ENCODE measurements at places on chromosomes 5 and 9.

- DNase-seq = no peak
Observed at GRCh38 chr5:156686796-156687195, 163.3 kb upstream of the PPP1R2B start.

GRCh38 chr5:163947848-163948666, 442.6 kb downstream of the MAT2B start:
- no peak for DNase-seq

- no peak for DNase-seq
Observed at GRCh38 chr9:85534340-85534739, 207.4 kb downstream of the AGTPBP1 start.

GRCh38 chr5:134651531-134651930, 2.9 kb downstream of the SEC24A start:
- peak; percentile 22 for DNase-seq

GRCh38 chr9:73344060-73344459, 192.4 kb downstream of the ANXA1 start:
- DNase-seq = no peak

- no peak for DNase-seq
Observed at GRCh38 chr5:170293273-170293672, 4.3 kb downstream of the LCP2 start.

DNA sequence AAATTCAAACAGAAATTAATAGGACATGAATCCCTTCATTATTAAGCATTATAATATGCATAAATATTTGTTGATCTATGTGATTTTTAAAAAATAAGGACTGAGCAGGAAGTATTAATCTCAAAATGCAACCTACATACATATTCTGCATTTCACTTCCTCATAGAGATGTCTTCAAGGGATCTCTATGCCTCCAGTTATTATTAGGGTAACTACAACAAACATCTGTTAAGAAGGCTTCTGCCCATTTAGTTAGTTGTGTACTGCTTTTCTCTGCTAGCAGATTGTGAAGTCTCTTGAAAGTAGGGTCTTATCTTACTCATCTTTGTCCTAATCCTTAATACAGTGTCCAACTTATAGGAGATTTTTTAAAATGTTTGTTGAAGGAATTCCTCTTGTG, 414.1 kb downstream of the ACTL7B start:
- no peak for DNase-seq

GRCh38 chr5:22998362-22998761, 145.2 kb upstream of the CDH12 start:
- DNase-seq = no peak

- no peak for DNase-seq
Observed at GRCh38 chr9:29691758-29692407, 2118.6 kb upstream of the C9orf72 start.

DNA sequence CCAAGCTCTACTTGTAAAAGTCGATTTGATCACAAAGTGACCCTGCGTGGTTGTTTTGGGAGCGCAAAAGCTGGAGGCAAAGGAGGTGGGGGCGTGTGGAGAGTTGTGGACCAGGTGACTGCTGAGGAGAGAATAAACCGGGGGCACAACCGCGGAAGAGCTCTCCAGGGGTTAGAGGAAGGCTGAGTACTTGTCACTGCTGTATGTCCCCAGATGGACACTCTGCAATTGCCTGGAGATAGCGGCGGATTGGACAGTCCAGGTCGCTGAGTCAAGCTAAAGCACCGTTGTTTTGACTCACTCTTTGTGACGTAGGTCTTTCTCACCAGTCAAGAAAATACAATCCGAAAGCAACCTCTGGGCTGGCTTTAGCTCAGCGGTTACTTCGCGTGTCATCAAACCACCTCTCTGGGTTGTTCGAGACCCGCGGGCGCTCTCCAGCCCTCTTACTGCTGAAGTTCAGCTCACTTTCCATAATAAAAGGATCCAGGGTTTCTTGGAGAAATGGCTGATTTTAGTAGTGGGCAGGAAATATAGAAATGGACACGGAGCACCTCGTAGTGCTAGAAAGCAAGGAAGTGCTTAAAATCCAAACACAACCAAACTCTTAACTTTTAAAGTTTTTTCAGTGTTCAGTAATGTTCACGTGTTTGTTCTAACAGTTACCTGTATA, 25.7 kb downstream of the ZMAT2 start:
- DNase-seq = no peak

DNA sequence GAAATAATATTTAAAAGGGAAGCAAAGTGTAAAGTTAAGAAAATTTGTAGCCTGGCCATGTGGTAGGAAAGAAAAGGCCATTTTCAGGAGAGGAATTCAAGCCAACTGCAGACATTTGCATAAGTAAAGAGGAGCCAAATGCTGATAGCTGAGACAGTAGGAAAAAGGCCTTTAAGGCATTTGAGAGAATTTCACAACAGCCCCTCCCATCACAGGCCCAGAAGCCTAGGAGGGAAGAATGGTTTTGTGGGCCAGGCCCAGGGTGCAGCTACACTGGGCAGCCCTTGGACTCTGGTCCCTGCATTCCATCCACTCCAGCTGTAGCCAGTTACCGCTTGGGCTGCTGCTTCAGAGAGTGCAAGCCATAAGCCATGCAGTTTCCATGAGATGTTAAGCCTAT, 1556.8 kb downstream of the EFNA5 start:
- no peak for DNase-seq

DNA sequence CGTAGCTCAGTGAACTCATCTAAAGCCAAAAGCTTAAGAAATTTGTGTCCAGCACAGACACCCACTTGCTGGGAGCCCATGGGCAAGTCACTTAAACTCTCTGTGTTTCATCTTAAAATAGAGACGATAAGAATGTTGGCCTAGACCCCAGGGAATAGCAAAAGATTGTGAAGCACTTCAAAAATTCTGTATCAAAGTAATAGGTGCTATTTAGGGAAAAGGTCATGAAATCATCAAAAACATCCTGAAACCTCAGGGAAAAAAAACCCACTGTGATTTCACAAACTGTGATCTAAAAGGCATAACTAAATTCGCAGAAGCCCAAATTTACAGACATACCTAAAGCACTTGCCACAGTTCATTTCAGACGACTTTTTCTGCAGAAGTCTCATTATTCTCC, 278.3 kb downstream of the NR2F1-AS1 start:
- no peak for DNase-seq

GRCh38 chr9:124282442-124283227, 24.9 kb downstream of the NEK6 start:
- DNase-seq = peak; percentile 70

GRCh38 chr5:170142196-170142595, 36.5 kb downstream of the FOXI1 start:
- DNase-seq = no peak

- no peak for DNase-seq
Observed at GRCh38 chr5:50763846-50764245, 97.4 kb downstream of the PARP8 start.

DNA sequence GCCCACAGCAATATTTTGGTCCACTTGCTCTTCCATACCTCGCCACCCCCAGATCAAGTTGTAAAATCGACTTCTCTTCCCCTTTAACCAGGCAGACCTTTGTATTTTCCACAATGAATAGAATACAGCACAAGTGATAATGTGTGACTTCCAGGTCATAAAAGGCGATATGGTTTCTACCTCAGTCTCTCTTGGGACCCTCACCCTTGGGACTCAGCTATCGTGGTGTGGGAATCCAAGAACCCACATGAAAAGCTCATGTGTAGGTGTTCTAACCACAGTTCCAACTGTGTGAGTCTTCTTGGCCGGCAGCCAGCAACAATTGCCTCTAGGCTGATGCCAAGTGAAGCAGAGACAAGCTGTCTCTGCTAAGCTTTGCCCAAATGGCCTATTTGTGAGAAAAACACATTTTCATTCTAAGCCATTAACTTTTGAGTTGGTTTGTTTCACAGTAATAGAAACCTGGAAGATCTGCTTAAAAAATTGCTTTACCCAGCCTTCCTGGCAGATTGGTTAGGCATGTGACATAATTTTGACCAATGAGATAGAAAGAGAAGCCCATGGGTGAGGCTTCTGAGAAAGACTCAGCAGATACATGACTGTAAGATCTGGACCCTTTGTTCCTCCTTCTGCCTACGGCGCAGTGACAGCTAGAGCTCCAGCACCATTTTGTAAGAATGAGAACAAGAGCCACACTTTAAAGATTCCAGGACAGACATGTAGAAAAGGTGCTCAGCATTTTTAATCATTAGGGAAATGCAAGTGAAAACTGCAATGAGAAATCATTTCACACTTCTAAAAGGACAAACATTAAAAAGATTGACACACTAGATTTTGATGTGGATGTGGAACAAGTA, 18.3 kb upstream of the MLLT3 start:
- peak; percentile 90 for DNase-seq

DNA sequence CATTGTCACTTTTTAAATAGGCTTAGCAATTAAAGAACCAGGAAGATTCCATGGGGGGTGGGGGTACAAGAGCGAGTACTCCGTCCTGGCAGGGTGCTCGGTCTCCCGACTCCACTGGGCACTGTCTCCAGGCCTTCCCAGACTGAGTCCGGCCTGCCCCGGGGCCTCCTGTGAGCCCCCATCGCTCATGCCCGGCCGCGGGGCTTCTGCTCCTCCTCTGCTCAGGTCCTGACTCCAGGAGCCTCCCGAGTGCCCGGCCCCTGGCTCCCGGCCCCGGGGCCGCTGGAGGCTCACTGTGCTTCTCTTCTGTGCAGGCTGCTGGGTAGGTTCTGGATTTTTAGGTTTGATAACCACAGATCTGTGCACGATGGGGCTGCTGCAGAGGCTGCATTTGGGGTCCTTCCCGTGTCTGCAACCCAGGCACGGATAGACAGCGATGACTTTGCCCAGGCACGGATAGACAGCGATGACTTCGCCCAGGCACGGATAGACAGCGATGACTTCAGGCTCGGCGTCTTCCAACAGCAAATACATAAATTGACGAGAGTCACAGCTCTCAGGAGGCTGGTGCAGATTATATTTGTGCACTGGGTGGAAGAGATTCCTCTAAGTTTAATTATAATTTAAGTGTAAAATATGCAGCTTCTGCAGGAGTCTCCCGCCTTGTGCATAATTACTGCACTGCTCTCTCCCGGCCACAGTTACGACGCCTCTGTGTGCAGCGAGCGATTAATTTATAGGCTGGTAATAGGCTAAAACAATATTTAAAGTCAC, 74.8 kb upstream of the RXRA start:
- DNase-seq = no peak

- DNase-seq = no peak
Observed at GRCh38 chr9:98367923-98368322, 112.5 kb upstream of the TBC1D2 start.

GRCh38 chr9:134229466-134230091, 65.2 kb upstream of the RNU6ATAC start:
- DNase-seq = no peak

DNA sequence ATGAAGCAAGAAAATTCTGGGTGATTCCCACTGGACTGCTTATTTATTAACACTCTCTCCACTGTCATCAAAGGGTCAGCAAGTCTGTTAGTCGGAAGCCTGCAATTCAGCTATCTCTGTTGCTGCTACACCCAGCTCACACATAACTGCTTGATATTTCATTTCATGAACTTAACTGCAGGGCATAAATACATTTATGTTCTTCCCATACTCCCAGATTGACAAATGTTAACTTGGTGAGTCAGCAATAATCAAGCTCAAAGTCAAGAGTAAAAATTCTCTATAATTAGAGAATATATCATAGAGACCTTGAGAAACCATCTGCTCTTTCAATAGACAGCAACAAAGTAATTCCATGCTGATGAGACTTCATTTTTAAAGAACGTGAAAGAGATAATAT, 198.8 kb downstream of the ADAMTS12 start:
- DNase-seq = no peak

GRCh38 chr9:12666813-12667212, 26.4 kb upstream of the TYRP1 start:
- DNase-seq = no peak

DNA sequence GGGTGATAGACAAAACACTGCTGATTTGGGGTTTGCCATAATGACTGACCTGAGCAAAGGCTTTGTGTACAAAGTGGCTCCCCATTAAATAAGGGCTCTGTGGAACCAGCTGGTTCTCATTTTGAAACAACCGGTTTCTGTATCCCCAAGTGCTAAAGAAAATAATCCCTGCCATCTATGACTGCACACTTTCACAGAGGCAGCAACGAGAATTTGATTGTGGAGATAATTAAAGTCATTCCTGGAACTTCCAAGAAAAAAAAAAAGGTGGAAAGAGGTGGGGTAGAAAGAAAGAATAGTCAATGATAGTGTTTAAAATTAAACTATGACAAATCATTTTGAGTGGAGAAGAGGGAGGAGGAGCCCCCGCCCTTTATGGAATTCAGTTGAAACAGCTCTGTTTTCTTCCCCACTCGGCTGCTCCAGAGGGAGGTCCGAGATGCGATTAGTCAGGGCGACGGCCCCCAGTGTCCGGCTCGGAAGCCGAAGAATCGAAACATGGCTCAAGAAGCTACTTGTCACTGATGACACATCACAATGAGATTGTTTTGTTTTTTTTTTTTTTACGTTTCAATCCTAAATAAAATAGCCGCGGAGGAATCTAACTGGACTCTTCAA, 38.4 kb downstream of the EBF1 start:
- no peak for DNase-seq

DNA sequence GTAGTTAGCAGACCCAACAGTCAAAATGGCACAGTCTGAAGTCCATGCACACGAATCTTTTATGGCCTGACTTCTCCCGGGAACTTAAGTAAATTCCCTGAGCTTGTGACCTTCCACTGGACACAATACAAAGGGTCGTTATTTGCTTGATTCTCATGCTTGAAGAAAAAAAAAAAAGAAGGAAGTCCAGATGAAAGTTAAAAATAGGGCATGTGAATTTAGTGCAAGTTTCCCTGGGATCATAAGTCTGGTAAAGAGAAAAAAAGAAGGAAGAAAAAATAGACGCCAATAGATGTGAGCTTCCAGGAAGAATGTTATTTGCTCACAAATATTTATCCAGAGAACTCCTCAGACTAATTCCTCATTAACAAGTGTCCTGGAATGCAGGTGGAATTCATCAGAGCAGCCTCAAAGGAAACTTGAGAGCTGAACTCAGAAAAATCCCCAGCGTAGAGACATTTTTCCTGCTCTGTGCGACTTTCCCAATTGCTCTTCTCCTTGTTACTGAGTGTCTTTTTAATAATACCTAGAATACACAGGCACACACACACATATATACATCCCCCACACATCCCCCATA, 616.3 kb downstream of the EBF1 start:
- DNase-seq = no peak

- DNase-seq = no peak
Observed at GRCh38 chr9:87193925-87194868, 246.9 kb upstream of the GAS1 start.

DNA sequence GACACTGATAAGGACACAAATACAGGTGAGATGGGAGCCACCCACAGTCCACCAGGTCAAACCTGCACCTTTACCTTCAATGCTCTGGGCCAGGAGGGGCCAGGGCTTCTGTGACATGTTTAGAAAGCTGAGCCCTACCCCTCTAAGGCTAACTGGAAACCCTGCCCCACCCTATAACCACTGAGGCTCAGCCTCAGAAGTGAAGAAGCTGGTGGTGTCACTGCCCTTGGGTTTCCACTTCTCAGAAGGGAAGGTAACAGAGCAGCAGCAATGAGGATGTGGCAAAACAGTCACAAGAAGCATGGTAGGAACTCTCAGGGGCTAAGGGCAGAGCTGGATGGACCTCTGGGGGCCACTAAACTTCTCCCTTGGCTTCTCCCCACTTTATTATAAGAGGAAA, 6.0 kb downstream of the PDGFRB start:
- no peak for DNase-seq

GRCh38 chr5:179776411-179776938, 17.3 kb upstream of the LTC4S start:
- no peak for DNase-seq

GRCh38 chr5:38162625-38163024, 95.7 kb upstream of the EGFLAM start:
- no peak for DNase-seq

- no peak for DNase-seq
Observed at GRCh38 chr5:150356575-150357294, 762 bp upstream of the TCOF1 start.

- no peak for DNase-seq
Observed at GRCh38 chr9:77750981-77751340, 102.8 kb upstream of the GNA14 start.

Measured in Peyer's patch (tissue), 4 donors.